ENCODE measurements at places on chromosomes 7 and 10.
A peak's percentile ranks its signal among the peaks of the same experiment; 100 is the strongest.

DNA sequence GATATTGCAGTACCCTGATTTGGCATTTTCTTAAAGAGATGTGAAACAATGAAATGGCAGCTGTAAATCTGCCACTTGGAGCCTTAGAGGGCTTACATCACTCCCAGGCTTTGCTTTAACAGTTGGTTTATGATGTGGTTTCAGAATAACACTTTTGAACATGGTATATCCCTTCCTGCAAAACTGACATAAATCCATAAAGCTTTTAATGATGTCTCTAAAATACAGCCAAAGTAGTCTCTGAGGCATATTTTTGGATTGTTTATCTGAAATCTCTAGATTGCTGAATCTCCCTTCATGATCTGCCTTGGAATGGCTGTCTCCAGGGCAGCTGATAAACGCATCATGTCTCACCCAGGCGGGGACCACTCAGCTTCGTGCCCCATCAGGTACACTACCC lies 377.8 kb upstream of the C7orf33 start:
- no peak for DNase-seq

DNA sequence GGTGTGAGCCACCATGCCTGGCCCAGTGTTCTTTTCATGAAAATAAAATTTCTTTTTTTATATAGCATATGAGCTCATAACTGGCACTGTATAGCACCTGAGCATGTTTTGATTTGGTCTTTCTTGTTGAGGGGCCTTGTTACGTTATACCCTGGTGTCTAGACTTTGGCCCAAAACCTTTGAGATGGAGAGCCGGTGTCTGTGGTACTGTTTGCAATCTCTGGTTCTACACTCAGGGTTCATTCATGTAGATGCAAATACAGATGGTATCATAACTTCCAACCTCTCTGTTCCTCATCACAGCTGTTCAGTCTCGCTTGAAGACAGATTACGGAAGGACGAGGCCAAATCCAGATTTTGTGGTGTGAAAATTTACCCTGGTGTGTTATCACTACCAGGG lies at the start of gene TAS2R5:
Gene TAS2R5, plus strand, starts transcription at position 301 of the 400 bp plus-strand sequence. CDS start 145 bp downstream, outside the sequence.
- no peak for DNase-seq

DNA sequence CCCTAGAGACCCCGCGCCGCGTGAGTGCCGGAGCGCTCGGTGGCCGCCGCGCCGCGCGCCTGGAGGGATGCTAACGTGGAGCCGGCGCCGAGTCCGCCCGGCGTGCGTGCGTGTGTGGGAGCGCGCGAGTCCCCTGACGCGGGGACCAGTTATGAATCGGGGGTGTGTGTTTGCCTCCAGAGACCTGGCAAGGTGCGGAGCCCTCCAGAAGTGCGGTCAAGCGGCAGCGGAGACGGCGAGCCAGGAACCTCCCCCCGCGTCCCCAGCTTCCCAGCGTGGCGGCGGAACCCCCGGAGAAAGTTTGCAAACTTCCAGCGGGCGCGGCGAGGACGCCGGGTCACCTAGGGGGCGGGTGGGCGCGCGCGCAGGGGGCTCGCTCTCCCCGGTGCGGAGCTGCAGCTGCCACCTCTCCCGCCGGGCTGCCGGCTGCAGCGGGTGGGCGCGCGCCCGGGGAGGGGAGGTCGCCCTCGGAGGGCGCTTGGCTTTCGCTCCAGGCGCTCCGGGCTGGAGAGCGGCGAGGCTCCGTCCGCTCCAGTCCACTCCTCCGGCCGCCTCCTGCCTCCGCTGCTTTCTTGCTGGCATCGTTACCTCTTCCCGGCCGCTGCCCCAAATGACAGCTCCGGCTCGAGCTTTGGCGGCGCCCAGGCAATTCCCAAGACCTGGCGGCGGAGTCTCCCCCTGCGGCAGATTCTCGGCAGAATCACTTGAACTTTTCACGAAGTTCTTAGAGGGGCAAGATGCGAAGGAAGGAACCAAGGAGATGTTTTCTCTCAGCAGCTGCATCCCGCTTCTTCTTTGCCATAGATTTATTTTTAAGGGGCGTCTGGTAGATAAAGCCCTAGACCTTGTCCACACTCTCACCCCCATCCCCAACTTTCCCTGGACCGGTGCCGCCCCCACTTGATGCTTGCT lies 2.3 kb upstream of the CREB5 start:
- DNase-seq = no peak

GRCh38 chr7:1321411-1322239 lies 89.0 kb downstream of the UNCX start:
- DNase-seq = no peak

GRCh38 chr7:44978511-44979366 lies at the start of gene MYO1G:
Gene MYO1G (minus strand): TSS chr7:44979015. CDS start chr7:44978961, 54 bp downstream.
- peak; percentile 74 for DNase-seq

- no peak for DNase-seq
Observed at GRCh38 chr7:105723572-105723971, 142.3 kb upstream of the EFCAB10 start.

GRCh38 chr10:339038-339391 lies 203.8 kb downstream of the ZMYND11 start:
- no peak for DNase-seq

DNA sequence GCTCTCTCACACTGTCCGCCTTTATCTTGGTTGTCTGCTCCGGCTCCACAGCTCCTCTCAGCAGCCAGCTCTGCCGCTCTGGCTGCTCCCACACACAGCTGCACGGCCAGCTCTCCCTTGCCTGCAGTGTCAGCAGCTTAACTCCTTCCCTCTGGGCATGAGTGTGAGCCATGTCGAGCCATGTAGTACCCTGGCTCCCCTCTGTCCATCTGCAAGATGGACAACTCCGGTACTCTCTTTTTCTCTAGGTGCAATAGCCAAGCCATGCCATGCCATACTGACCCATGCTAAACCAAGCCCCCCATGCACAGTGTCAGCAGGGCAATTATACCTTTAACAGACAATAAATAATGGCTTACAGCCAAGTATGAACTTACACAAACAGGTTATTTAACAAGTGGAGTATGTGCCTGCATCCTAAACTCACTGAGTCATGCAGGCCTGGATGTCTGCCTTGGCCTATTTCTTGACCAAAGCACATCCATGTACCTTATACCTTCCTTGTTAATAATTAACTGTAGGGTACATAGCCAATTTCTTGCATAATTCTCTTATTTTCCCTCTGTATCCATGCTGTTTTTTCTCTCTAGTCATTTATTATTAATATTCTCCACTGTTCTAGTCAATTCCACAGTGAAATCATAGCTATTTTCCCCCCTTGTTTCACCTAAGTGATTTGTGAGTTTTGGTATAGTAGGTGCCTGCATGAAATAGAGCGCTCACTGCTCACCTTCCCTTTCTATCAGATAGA lies 170.9 kb downstream of the CDK14 start:
- no peak for DNase-seq

DNA sequence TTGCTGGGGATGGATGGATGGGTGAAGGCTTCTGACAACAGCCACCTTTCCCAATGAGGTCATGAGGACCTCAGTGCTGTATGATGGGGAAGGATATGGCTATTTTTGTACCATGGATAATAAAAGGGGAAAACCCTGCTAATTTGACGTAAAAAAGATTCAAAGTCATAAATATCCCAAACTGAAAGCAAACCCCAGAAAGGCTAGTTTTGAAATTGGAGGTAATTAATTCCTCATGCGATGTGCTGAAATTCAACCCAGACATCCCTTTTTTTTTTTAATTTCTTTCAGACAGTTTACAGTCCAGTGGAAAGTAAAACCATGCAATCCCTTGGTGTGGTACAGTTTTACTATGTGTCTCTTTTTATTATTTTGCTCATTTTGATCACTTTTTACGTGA lies 254.5 kb upstream of the BMPER start:
- no peak for DNase-seq

DNA sequence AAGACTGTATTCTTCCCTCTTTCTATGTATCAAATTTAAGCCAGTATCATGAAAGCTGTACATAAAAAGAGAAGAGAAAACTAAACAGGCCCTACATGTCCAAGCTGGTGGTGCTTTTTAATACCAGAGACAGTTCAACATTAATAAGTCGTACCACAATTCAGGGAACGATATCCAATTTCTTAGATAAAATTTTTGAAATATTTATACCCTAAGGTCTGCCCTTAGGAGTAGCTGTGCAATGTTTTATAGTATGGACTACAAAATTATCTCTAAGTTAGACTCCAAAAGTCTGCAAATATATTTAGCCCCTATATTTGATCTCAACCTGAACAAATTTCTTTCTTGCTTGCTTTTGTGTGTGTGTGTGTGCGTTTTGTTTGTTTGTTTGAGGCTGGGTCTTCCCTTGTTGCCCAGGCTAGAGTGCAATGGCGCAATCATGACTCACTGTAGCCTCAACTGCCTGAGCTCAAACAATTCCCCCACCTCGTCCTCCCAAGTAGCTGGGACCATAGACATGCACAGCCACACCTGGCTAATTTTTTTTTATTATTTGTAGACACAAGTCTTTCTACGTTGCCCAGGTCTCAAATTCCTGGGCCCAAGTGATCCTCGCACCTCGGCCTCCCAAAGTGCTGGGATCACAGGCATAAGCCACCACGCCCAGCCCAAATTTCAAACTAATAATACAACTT lies 13.2 kb downstream of the ARHGAP19 start:
- no peak for DNase-seq

- DNase-seq = no peak
Observed at GRCh38 chr10:112295853-112296830, 12.9 kb downstream of the TECTB start.

DNA sequence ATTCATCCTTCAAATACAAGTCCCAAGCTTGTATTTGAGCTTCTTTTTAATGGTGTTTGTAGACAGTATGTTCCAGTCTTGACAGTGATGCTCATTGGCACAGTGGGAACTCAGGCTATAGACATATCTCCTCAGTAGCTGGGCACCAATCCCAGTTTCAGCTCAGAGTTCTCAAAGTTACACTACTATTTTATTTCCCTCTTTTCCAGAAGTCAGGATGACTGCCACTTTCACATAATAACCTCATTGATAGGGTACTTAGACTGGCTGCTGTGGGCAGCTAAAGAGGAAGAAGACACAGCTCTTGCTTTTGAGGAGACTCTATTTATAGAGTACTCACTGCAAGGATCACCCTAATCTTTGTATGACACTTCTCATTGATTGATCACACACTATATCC lies 2.4 kb downstream of the GBF1 start:
- DNase-seq = no peak
